Stimulated activated CD8-positive, alpha-beta memory T cell treated with anti-CD3 and anti-CD28 coated beads, Interleukin-7, amount 100 ng/mL, for 1 hour (primary cell): ENCODE measurements at places on chromosomes 12 and 14.

GRCh38 chr14:69073915-69074314, 79.0 kb downstream of the DCAF5 start:
- DNase-seq = no peak

- no peak for DNase-seq
These were observed 124.2 kb downstream of the PHETA1 start for GRCh38 chr12:111244673-111245072.

DNA sequence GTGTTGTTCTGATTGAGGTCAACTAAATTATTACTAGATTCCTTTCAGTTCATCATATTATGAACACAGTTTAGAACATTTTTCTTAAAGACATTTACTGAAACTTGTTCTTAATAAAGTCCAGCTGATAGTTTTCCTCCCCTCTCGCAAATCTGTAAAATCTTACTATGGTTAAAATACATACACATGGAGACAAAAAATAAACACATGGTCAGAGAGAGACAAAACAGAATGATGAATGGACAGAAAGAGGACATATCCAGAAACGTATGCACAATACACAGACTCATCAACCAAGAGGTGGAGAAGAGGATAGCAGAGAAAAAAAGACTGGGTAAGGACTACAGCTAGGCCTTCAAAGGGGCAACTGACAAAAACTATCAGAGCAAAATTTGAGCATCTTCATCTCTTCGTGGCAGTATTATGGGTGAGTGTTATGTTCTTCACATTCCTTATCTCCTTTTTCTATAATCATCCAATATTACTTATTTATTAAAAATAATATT, 38.4 kb downstream of the EEA1 start:
- no peak for DNase-seq

GRCh38 chr14:54778618-54779345, 123.8 kb downstream of the GCH1 start:
- no peak for DNase-seq

DNA sequence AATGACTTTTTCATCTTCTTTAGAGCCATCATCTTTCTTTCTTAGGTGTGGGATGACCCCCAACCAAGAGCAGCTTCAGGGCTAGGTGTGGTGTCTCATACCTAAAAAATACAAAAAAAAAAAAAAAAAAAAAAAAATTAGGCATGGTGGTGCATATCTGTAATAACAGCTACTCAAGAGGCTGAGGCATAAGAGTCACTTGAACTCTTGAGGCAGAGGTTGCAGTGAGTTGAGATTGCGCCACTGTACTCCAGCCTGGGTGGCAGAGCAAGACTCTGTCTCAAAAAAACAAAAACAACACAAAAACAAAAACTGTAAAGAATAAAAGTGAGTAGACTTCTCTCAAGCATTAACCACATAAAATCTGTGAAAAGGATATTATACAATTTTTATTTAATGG, 8.0 kb upstream of the ATF7IP start:
- no peak for DNase-seq

DNA sequence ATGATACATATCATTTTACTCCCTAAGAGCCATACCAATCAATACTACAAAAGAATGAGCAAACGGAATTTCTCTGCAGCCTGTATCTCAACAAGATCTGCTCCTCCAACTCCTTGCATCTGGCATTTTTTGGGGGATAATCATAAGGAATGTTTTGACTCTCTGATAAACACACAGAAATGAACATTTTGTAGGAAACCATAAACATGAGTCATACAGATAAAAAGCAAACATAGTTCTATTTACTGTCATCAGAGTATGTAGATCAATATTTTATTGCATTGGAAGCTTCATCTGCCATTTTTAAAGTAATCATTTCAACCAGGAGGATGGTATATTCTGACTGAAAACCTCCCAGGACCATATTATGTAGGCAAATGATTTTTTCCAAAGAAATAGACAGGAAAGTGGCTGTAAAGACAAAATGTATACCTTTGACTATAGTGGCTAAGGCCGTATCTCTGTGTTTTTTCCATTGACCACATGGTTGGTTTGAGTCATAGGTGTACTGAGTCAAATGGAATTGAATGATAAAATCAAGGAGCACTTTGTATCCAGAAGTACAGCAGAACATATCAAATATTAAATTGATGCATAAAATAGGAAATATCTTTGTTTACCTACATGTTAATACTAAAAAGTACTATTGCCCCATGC, 32.4 kb upstream of the CD69 start:
- no peak for DNase-seq

GRCh38 chr12:76030341-76031080, 1.1 kb downstream of the PHLDA1 start:
- DNase-seq = peak; percentile 24

- DNase-seq = no peak
These were observed 349.7 kb downstream of the ATP23 start for GRCh38 chr12:58291106-58291505.

DNA sequence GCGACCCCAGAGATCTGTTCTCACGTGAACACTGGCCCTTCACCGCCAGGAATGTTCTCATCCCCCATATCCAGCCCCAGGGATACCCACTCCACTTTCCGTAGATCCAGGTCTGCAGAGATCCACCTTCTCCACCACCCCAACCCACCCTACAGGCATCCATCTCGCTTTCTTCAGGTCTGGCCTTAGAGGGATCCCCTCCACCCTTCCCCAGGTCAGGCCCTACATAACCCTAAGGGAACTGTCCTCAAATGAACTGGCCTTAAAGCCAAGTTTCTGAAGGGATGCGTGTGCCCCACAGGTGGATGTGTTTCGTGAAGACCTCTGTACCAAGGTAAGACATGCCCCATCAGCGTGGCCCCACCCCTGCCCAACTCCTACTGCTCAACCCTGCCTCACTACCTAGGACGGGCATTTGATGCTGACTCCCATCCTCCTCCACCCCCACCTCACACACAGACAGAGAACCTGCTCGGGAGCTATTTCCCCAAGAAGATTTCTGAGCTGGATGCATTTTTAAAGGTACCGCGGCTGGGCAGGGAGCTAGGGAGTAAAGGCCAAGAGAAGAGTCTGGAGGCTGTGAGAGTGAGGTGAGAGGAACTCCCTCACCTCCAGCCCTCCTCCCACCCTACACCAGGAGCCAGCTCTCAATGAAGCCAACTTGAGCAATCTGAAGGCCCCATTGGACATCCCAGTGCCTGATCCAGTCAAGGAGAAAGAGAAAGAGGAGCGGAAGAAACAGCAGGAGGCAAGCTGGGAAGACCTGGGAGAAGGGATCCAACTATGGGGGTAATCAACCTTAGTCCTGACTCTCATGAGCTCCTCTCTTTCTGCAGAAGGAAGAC, 912 bp downstream of the PSME1 start:
- DNase-seq = no peak

GRCh38 chr12:111410431-111411184, 4.9 kb downstream of the SH2B3 start:
- DNase-seq = no peak

- no peak for DNase-seq
These were observed 256.7 kb upstream of the PLEKHG7 start for GRCh38 chr12:92446083-92446460.

DNA sequence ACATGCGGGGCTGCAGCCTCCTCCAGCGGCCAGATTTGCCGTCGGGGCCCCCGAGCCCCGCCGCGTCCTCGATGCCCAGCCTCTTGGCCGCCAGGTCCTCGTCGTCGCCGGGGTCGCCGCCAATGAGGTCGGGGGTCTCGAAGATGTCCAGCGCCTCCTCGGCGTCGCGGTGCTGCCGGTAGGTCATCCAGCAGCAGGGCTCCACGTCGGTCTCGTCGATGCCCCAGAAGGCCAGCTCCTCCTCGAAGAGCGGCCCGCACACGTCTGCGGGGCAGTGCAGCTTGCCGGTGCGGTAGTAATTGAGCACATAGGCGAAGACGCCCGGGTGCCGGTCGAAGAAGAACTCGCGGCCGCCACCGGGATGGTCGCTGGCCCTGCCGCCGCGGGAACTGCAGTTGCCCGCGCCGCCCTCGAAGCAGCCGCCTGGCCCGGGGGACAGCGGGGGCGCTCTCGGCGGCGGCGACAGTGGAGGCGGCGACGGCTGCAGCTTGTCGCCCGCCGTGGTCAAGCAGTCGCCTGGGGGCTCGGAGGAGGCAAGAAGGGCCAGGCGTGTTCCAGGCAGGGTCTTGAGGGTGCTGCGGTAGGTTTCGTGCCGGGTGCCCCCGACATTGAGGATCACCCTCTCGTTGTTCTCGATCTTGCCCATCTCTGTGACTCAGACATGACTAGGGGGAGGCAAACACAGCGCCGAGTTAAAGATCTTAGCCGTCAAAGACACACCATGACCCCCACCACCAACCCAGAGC, 2.1 kb downstream of the KCNC2 start:
- DNase-seq = no peak

- no peak for DNase-seq
These were observed 108.7 kb downstream of the PTGER2 start for GRCh38 chr14:52422650-52423356.

DNA sequence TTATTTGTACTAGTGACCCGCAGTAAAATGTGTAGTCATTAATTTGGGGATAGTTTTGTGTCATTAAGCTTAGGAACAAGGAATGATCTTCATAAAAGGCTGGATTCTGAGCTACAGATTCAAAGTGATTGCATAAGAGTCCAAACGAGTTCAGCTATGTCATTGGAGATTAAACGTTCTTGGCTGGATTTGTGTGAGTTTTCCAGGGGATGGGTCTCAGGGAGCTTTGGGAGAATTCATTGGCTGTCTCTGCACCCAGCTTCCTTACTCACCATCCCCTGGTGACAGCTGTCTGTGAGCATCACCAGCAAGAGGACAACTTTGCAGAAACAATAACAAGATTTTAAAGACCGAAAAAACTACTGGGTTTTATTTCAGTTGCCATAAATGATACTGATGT, 130.4 kb downstream of the DAAM1 start:
- DNase-seq = no peak

DNA sequence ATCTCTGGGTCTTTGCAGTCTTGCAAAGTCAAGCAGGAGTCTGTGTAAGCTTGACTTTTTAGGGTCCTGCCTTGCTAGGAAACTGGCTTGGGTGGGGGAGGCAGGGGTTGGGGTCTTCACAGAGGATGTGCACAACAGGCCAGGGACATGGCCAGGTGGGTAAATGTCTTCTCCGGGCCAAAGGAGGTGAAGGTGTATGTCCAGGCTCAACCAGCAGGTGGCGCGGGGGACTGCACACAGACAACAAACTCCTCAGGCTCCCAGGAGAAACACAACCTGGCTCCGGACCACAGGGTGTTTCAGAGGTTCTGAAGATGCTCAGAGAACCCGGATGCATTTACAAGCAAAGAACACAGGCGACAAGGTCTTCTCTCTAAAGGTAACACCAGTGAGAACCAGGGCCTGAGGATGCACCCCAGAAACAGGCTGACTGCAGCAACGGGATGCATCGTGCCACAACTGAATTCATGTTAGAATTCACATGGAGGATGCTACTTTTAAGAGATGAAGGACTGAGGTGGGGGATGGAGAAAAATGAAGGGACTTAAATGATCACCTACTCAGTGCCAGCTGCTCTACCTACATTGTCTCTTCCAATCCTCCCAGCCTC, 56.0 kb downstream of the PLEKHG3 start:
- peak; percentile 26 for DNase-seq

DNA sequence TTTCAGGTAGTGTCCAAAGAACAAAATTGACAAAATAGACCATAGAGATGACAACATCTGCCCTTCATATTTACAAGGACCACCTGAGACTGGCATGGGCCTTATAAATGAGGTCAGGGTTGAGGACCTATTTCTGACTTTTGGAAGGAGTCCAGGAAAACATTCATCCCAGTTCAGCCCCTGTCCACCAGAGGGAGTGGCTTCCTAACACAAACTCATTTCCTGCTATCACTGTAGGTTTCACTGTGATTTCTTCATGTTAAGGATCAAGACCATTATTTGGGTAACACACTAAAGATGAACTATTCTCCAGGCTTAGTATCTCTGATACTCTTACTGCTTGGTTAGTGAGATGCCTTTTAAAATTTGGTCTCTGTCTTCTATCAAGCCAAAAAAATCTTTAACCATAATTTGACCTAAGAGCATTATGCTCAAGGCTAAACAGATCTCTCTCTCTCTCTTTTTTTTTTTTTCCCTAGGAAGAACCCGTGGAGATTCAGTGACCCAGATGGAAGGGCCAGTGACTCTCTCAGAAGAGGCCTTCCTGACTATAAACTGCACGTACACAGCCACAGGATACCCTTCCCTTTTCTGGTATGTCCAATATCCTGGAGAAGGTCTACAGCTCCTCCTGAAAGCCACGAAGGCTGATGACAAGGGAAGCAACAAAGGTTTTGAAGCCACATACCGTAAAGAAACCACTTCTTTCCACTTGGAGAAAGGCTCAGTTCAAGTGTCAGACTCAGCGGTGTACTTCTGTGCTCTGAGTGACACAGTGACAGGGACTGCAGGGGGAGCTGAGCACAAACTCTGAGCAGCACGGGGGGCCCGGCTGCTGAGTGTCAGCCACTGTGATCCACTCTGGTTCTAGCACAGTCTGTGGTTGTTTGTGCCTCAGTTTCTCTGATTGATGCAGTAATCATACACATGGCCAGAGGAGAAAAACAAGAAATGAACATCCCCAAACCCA, 267.6 kb upstream of the OR4E1 start:
- DNase-seq = no peak

DNA sequence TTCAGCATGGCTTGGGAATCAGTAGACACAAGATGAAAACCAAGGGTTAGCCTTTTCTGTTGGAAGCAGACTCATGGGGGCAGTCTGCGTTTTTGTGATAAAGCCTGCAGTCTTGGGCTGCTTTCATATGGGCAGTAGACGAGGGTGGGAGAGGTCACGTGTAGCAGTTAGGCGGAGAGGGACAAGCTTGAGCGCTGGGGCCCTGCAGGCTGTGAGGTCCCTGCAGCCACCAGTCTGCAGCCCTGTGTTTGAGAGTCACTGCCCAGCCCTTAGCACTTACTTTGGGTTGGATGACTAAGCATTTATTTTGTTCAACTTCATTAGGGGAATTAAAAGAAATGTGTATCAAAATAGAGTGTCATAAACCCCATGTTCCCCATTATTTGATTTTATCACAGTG, 37.2 kb downstream of the EP400 start:
- no peak for DNase-seq

GRCh38 chr14:104743461-104744380, 9.2 kb upstream of the SIVA1 start:
- no peak for DNase-seq

- DNase-seq = no peak
These were observed 87.8 kb upstream of the ATXN7L3B start for GRCh38 chr12:74449872-74450271.

- no peak for DNase-seq
These were observed 217.4 kb downstream of the SLC41A2 start for GRCh38 chr12:104740668-104741067.

GRCh38 chr12:128259556-128260070, 7.4 kb upstream of the TMEM132C start:
- no peak for DNase-seq

DNA sequence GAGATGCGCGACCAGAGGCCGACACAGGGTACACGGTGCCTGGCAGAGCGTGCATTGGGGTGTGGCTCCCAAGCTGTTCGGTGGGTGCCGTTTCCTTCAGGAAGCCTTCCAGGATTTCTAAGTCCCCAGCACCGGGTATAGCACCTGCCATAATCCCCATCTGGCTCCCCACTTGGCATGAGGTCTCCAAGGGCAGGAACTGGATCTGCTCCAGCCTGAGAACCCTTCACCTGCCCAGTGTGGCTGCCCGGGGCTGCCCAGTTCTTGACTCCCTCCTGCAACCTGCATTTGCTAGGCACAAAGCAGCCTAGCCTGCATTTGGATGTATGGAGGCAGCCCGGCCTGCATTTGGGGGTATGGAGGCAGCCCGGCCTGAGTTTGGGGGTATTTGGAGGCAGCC, 69.7 kb downstream of the RFLNA start:
- DNase-seq = no peak
